Panc1 (cell line): ENCODE measurements at places on chromosomes 7 and 10.

DNA sequence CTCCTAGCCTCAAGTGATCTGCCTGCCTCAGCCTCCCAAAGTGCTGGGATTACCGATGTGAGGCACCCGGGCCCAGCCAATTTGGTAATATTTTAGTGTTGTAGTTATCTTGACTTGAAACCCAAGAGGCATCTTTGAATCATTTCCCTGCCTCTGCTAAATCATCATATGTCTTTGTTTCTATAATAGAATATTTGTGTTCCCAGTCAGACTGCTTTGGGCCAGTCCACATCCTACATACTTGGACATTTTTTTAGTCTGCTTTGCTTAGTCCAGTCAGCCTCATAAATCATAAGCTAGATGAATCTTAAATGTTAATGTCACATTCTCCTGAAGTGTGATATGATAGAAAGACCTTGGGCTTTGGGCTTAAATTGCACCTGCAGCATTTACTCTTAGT is 5.9 kb downstream of the STAM start:
- DNase-seq: no peak

- DNase-seq: no peak
These were observed 64.2 kb downstream of the PHYHIPL start for GRCh38 chr10:59240582-59241183.

DNA sequence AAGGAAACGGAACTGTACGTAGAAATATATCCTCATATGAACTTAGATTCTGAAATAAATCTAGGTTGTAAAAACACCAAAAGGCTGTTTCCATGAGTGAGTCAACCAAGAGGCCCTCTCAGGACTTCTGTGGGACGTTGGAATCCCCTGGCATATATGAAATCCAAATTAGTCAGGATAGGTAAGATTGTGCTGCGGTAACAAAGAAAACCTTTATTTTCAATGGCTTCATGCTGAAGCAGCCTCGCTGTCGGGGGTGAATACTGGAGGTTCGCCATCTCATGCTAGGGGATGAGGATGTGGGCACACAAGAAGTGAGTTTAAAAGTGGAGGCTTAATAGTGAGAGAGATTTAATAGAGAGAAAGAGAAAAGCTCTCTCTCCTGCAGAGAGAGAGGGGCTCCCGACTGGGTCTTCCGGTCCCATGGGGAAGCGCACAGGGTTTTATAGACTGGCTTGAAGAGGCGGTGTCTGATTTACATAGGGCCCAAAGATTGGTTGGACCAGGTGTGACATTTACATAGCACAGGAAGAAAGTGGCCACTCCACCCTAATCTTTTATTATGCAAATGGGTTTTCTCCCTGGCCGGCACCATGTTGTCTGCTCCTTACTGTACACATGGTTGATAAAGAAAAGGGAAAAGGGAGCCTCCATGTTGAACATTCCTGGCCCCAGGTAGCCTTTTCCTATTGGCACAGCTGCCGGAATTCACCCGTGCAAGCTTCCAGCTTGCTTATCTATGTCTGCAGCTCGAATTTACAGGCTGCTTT is 52.3 kb upstream of the SEPHS1 start:
- DNase-seq: no peak

GRCh38 chr10:54665095-54665494 is 135.9 kb downstream of the PCDH15 start:
- DNase-seq: no peak

- no peak for DNase-seq
These were observed 36.6 kb upstream of the C7orf33 start for GRCh38 chr7:148553979-148554378.

- no peak for DNase-seq
These were observed 39.9 kb upstream of the ZNF107 start for GRCh38 chr7:64626083-64626469.

DNA sequence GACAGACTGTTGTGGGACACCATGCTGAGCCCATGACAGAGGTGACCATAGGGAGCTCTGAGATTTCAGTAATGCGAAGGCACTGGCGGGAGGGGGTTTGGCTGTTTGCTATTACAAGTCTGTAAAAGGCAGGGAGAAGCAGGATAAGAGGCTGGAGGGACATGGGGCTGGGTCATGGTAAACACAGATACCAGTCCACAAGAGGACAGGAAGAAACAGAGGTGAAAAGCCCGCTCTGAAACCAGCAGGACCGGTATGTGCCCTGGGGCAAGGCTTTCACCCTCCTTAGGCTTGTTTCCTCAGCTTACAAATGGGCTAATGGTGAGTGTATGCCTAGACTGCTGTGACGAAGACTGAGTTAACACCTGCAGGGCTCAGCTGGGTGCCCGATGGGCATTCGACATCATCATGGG is 34.1 kb downstream of the ANXA11 start:
- DNase-seq: no peak

DNA sequence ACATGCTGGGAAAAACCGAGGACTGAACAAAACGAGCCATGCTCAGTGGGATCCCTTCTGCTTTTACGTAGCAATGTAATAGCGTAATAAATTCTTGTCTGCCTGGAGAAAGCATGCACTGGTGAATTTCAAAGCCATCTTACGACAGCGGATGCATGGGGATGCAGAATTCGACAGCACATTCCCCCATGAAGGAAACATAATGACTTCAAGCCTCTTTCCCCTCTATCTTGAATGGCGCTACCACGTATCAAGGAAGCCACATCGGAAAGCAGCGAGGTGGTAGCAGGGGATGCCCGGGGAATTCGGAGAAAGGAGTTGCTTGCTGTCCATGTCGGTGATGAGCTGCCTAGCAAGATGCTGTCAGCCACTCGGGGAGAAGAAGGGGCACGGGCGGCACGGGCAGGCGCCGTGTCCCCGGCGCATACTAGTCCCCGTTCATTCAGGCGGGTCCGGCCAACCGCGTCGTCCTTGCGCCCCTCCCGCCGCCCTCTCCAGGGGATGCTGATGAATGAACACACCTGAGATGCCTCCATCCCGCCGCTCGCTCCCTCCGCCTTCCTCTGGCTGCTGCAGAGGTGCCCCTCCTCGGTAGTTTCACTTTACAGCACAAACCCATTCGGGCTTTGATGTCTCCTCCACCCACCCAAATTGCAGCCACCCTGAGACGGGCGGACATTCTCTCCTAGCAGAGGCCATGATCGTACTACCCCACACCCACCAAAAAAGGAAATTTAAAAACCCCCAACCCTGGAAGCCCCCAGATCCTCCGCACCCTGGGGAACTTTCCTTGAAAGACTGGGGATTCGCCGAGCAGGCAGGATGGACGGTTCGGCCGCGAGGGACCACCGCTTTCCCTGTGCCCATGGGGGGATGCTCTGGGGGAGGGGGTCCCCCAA is 644 bp downstream of the SORBS1 start:
- DNase-seq: no peak

DNA sequence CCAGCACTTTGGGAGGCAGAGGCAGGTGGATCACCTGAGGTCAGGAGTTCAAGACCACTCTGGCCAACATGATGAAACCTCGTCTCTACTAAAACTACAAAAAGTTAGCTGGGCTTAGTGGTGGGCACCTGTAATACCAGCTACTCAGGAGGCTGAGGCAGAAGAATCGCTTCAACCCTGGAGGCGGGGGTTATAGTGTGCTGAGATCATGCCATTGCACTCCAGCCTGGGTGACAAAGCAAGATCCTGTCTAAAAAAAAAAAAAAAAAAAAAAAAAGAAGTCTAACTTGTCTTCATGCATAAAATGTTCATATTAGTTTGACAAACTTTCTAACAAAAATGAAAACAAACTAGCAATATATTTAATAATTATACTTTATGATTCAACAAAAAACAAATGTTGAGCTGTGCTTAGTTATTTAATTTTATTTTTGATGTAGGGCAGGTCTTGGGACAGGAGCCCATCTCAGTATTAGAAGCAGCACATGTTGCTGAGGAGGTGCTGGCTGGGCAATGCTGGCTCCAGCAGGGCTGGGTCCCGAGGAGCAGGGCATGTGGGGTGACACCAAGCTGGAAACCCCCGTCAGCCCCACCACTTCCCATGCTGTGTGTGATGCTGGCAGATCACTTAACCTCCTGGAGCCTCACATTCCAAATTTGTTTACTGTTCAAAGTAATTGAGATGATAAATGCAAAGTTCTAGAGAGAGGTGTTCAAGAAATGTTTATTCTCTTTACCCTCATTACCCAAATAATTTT is 335.3 kb upstream of the KLF6 start:
- no peak for DNase-seq

GRCh38 chr7:95905167-95905566 is 132.8 kb downstream of the DYNC1I1 start:
- no peak for DNase-seq

GRCh38 chr7:54833001-54833467 is 74.0 kb upstream of the SEC61G start:
- DNase-seq: no peak

GRCh38 chr10:92530421-92530820 is 43.5 kb downstream of the IDE start:
- no peak for DNase-seq

GRCh38 chr7:55561690-55562089 is 10.6 kb downstream of the VOPP1 start:
- no peak for DNase-seq

DNA sequence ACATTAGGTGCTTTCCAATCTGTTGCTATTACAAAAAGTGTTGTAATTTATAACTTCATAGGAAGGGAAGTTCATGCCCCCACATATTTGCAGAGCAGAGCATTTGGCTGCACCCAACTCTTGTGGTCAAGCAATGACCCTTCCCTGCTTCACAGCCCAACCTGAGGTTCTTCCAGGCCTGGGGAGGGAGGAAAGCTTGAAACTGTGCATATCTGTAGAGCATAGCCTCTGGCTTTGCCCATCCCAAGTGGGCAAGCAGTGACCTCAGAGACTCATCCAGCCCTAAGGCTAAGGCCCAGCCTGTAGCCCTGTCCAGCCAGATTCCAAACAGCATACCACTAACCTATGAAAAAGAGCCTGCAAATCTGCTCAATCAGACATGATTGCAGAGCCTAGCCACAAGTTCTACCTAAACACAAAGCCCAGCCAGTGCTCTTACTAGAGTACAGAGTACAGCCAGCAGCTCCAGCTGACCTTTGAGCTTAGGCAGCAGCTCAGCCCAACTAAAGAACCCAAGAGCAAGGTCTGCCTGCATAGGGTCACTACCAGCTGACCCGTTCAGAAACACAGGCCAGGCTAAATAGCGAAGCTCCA is 14.4 kb upstream of the GSTK1 start:
- DNase-seq: no peak

DNA sequence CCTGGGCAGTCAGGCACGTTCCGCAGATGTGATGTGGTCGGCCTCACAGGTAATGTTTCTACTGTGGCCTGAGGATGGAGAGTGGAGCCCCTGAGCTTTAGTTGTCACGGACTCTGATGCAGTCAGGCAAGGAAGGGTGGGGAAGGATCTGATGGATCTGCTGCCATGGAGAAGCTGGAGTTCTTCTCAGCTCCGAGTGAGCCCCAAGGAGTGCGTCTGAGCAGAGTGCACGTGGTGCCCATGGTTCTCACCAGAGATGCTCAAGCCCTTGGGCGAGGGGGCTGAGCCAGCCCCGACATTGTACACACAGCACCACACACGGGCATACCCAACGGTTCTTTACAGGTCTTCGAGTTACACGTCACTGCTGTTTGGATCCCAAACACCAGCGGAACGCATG is 192.5 kb downstream of the EBF3 start:
- DNase-seq: no peak

GRCh38 chr10:115985786-115986185 is 287.2 kb downstream of the GFRA1 start:
- no peak for DNase-seq

- no peak for DNase-seq
These were observed 12.5 kb upstream of the PODXL start for GRCh38 chr7:131568970-131569369.

DNA sequence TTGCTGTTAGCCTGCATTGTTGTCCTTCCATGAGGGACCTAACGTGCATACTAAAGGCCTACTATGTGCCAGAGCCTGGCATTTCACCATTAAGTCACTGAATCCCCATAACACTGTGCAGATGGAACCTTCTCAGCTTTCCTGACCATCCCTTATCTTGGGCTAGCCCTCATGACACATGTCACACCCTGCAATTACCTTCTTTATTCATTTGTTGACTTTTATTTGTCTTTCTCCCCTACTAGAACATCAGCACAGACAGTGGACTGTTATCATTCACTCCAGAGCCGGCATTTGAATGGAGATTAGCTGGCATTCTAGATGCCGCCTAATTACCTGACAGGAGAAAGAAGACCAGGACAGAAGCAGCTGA is 471.1 kb upstream of the GALNT17 start:
- DNase-seq: no peak

GRCh38 chr10:92290076-92290836 is 622 bp downstream of the CPEB3 start:
- DNase-seq: no peak

DNA sequence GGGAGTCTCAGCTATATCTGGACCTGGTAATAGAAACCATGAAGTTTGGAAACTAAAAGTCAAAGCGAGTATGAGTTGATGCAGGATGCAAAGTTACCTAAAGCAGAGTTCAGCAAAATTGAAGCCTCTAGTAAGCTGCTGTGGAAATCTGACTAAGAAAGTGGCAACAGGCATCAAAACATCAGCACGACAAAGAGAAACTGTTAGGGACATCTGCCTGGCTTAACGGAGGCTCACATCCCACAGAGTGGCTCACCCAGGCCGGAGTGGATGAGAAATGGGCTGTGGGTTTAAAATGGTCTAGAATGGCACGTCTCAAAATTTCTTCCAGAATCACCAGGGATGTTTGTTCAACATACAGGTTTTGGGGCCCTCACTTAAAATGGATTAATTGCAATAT is 164.1 kb upstream of the NPY start:
- DNase-seq: no peak

- DNase-seq: no peak
These were observed 87.5 kb downstream of the FRMD4A start for GRCh38 chr10:14243221-14243620.
